Karpas-422 (cell line): ENCODE measurements at places on chromosomes 11 and 22. TPM values are rescaled to one million over a fixed set of nuclear protein-coding genes. Genes with fewer than 3 reads are reported as not detected.

MS4A12 gene
- total RNA-seq = 6.3 and 8.2 TPM in 2 replicates

TENM4 gene
- total RNA-seq = 0.87 TPM in 1 of 2 replicates, not detected in the other

OR52H1 gene
- total RNA-seq = 1.2 TPM in 1 of 2 replicates, not detected in the other

TEX12 gene
- total RNA-seq = not detected in 2 replicates

MYO18B gene
- total RNA-seq = not detected in 2 replicates

GRCh38 chr22:44891293-44891747 lies 118.5 kb downstream of the PHF21B start:
- H3K4me3 ChIP-seq = no peak overlapping the region
- H3K27ac ChIP-seq = no peak overlapping the region
- no peaks in the 10 kb centered on the region for H3K36me3 ChIP-seq
- no peaks in the 10 kb centered on the region for H3K27me3 ChIP-seq
- no peak for DNase-seq
- H3K4me1 ChIP-seq = no peaks in the 10 kb centered on the region

DNA sequence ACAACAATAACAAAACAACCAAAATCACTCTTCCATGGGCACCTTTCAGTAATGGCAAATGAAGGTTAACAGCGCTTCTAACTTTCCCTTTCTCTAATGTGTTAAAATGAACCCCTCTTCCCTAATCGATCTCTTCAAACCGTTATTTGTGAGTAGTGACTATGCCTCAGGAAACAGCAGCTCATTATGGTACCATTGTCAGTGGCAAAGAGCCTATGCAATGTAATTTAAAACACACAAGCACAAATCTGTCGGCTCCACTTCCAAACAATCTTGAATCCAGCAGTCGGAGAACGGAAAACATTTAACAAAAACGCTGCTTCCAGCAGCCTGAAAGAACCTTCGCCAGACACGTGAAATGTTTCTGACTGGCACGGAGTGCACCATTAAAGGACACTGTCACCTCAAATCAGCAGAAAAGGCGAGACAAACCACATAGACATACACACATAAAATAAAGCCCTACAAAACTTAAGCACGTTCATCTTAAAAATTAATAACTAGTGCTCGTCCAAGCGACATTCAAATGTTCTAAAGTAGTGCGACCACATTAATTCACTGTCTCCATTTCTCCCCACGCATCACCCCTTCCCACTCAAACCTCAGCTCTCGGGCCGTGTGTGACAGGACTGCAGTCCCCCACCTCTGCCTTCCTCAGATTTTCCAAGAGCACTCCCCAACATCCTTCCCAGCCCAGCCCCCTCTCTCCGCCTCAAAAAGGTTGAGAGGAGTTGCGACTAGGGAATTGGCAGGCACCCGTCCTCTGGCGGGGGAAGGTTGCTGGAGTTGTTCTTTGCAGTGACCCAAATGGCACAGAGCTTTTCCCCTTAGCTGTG lies 748 bp downstream of the RAB30 start:
- H3K4me1 ChIP-seq = peaks cover 53% of the 10 kb centered on the region
- H3K27ac ChIP-seq = peak overlapping the region; percentile 98
- peak overlapping the region; percentile 96 for H3K4me3 ChIP-seq
- H3K27me3 ChIP-seq = no peaks in the 10 kb centered on the region
- peak; percentile 74 for DNase-seq

- no peak for DNase-seq
- no peak overlapping the region for H3K4me3 ChIP-seq
- H3K4me1 ChIP-seq = peaks cover 32% of the 10 kb centered on the region
These were observed 30.0 kb upstream of the PDE2A start for GRCh38 chr11:72704028-72704782.

DNA sequence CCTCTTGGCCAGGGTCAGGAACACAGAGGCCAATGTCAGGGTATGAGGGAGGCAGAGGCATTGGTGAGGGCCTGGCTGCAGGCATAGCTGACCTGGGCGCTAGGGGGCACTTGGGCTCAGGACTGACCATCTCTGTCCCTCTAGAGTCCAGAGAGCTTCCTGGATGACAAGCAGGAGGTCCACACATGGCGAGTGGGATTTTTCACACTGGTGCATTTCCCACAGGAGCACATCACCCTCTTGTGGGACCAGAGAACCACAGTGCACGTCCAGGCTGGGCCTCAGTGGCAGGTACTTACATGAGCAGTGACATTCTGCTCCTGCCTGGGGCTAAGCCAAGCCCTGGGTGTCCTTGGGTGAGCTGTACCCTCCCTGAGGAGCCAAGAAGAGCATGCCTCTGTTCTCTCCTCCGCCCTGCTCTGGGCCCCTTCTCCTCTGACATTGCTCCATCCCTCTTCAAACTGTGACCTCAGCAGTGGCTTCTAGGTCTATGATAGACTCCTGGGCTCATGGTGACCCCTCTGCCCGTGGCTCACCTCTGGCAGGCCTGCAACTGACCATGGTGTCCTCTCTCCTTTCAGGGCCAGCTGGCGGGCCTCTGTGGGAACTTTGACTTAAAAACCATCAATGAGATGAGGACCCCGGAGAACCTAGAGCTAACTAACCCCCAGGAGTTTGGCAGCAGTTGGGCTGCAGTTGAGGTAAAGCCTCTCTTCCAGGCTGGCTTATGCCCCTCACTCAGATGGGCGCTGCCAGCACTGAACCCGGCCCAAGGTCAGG lies 46.6 kb downstream of the OTOG start:
- H3K27me3 ChIP-seq = no peaks in the 10 kb centered on the region
- no peaks in the 10 kb centered on the region for H3K4me1 ChIP-seq
- no peak overlapping the region for H3K4me3 ChIP-seq
- H3K27ac ChIP-seq = no peak overlapping the region

- H3K4me1 ChIP-seq = no peaks in the 10 kb centered on the region
- no peaks in the 10 kb centered on the region for H3K27me3 ChIP-seq
- H3K4me3 ChIP-seq = no peak overlapping the region
- DNase-seq = no peak
- H3K27ac ChIP-seq = no peak overlapping the region
- no peaks in the 10 kb centered on the region for H3K36me3 ChIP-seq
These were observed 126.9 kb downstream of the KCNQ1 start for GRCh38 chr11:2571598-2572281.

DNA sequence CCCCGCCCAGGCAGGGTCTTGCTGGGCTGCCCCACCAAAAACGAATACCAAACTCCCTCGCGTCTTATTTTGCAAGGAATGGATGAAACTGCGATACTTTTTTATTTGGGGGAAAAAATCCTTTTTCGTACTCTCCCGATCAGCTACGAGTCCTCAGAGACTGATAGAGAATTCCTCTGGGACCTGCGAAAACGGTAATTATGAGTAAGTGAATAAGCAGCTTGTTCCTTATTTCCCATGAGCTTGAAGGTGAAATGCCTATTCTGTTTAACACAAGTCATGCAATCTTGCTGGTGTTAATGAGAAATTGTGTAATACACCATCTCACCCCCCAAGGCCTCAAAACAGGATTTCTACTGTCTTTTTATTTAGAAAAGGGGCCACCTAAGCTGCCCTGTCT lies 5.5 kb downstream of the GRK3 start:
- peaks cover 27% of the 10 kb centered on the region for H3K4me1 ChIP-seq
- no peak overlapping the region for H3K4me3 ChIP-seq
- no peak for DNase-seq
- no peaks in the 10 kb centered on the region for H3K36me3 ChIP-seq

- peaks cover 35% of the 10 kb centered on the region for H3K4me1 ChIP-seq
- no peaks in the 10 kb centered on the region for H3K36me3 ChIP-seq
- H3K27me3 ChIP-seq = no peaks in the 10 kb centered on the region
- peak overlapping the region; percentile 80 for H3K27ac ChIP-seq
These were observed 161.4 kb downstream of the METTL15 start for GRCh38 chr11:28269586-28269985.

GRCh38 chr22:36910461-36910860 lies 3.0 kb upstream of the CSF2RB start:
- H3K4me1 ChIP-seq = peaks cover 21% of the 10 kb centered on the region
- H3K27me3 ChIP-seq = no peaks in the 10 kb centered on the region
- no peak for DNase-seq
- no peak overlapping the region for H3K27ac ChIP-seq
- no peak overlapping the region for H3K4me3 ChIP-seq
